H54 (cell line): ENCODE measurements at places on chromosomes 13 and 19.

GRCh38 chr13:105627270-105627669 is 908.2 kb downstream of the EFNB2 start:
- DNase-seq = no peak

DNA sequence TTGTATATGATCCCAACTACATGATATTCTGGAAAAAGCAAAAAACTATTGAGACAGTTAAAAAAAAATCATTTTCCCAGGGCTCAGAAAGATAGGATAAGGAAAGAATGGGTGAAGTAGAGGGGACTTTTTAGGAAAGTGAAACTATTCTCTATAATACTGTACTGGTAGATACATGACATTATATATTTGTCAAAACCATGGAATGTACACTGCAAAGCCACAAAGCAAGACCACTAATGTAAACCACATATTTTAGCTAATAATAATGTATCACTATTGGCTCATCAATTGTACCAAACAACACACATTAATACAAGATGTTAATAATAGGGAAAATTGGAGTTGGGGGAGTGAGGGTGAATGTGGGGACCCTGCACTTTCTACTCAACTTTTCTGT is 182.6 kb downstream of the EFNB2 start:
- DNase-seq = no peak

- DNase-seq = no peak
Measured at GRCh38 chr13:72146816-72147215, 279.8 kb upstream of the DACH1 start.

GRCh38 chr19:36182612-36183244 is 30.5 kb upstream of the COX7A1 start:
- DNase-seq = no peak

- no peak for DNase-seq
Measured at GRCh38 chr13:41231786-41232185, 31.6 kb downstream of the MTRF1 start.

- DNase-seq = no peak
Measured at GRCh38 chr13:95641291-95642027, 3.0 kb downstream of the DZIP1 start.

DNA sequence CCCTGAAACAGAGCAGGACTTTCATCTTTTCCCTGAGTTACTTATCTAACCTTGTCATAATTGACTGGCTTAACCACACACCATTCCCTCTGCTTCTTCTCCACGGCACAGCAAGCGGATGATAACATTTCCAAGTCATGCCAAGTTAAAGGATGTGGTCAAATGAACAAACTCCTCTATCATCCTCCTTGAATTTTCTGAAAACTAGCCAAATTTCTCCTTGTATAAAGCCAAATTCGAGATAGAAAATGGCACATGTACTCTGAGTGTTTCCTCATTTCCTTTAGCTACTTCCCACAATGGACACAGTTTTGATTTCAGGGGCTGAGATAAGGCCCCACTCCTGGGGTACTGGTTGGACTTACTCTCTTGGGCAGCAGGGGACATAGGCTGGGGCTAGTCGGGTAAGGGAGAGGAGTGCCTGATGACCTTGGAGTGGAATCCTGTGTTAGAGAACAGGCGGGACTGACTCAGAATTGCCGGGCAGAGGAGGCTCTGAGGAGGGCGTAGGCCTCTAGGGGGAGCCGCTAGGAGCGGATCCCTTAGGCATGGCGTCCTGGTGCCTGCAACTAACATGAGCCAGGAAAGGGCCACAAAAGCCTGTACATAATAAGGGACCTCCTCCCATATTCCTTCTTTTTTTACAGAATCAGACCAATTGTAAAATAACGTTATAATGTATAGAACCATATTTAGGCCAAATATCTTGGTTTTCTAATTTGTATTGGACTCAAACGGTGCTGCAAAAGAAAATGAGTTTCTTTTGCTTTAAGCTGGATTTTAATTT is 20.3 kb upstream of the TMTC4 start:
- peak; percentile 96 for DNase-seq

GRCh38 chr19:48705431-48705830 is 9.7 kb downstream of the FUT2 start:
- DNase-seq = no peak

DNA sequence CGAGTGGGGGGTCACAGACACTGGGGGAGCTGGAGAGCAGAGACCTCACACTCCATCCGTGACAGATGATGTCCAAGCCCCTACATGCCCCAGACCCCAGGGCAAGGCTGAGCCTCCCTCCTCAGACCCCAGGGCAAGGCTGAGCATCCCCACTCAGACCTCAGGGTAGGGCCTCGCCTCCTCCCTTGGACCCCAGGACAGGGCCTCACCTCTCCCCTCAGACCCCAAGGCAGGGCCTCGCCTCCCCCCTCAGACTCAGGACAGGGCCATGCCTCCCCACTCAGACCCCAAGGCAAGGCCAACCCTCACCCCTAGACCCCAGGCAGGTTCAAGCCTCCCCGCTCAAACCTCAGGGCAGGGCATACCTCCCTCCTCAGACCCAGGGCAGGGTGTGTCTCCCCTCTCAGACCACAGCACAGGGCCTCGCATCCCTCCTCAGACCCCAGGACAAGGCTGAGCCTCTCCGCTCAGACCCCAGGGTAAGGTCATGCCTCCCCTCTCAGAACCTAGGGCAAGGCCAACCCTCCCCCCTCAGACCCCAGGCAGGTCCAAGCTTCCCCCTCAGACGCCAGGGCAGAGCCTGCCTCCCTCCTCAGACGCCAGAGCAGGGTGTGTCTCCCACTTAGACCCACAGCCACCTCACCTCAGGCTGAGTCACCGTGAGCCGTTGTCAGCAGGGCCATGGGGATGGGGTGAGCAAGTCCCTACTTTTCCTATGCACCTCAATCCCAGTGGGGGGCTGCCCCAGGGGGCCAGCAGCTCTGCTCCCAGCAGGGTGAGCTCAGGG is 1.7 kb upstream of the S1PR4 start:
- DNase-seq = peak; percentile 100

DNA sequence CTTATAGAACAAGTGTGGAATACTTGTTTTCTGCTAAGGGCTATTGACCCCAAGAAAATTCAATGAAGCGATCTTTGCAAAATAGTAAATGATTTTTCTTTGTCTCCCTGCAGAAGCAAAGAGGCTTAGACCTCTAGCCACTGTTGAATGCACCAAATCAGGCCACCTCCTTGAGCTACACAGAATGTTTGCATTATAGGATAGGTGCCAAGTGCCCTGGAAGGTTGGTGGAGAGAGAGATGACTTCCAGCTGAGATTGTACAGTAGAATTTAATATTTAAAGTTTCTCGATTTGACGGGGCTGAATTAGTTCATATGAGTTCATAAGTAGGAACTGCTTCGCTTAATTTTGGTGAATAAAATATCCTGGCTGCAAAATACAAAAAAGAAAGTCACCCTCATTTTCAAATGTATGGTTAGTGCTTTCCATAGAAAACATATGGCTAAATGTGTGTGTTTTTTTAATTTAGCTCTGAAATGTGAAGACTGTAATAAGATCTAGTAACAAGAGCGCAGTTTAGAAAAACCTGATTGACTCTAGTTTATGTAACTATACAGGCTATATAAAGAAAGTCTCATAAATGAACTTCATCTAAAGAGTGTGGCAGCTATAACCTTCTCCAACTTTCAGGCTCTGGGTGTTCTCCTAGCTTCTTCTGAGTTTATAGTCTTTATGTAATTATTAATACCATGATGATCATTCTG is 41.6 kb downstream of the LRCH1 start:
- DNase-seq = no peak

DNA sequence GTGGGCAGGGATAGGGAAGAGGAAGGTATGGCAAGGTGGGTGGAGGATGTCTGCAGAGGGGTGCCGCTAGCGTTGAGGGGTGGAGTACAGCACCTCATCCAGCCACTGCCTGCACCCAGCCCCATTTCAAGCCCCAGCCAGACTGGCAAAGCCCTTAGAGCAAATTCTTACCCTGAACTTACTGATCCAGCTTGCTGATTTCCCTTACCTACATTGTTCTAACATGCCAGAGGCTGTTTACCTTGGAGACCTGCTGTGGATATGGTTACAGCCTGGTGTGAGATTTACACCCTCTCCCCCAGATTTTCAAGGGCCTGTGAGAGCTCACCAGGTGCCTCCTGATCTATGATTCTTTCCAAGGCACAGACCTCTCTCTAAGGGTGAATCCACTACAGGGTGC is 86.0 kb downstream of the ZNF726 start:
- no peak for DNase-seq

- DNase-seq = no peak
Measured at GRCh38 chr13:112741185-112741755, 51.4 kb downstream of the ATP11A start.

DNA sequence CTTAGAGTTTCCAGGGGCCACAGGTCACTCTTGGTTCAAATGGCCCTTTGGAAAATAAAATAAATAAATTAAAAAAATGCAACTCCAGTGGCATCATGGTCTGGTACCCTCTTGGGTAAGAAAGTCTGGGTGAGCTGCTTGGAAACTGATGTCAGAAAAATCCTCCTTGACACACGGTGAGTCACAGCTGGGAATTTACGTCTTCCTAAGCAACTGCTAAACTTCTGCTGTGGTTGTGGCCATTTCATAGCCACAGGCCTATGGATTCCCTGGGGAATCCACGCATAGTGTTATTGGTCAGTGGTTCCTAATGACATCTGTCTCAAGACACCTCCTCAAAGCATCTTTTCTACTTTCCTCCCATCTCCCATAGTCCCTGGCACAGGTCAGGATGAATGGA is 220.8 kb downstream of the COG6 start:
- peak; percentile 2 for DNase-seq

- DNase-seq = peak; percentile 87
Measured at GRCh38 chr19:17135001-17135853, 59.6 kb downstream of the MYO9B start.

DNA sequence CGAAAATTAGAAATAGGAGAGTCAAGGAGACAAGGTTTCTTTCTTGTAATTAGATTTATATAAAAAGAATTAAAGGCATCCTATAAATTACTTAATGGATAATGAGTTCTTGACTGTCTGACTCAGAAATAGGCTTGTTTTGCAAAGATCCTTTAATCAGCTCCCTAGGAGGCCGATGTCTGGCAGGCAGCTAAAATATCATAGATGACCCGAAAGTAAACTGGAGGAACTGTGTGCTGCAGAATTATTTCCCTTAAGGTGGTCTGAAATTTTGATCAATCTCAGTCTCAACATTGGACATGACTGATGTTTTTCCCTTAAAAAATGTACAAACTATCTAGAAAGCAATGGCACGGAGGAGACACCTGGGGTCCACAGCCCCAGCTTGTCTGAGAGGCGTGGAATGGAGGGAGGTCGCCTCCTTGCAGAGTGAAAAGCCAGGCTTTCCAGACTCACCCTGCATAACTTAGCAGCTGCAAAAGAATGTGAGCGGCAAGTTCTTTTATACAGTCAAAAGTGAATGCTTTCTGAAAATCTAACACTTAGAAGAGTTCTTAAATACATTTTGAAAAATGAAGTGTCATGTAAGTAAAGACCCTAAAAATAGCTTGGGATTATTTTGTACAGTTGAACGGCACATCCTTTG is 44.8 kb downstream of the MBNL2 start:
- no peak for DNase-seq

- peak; percentile 93 for DNase-seq
Measured at GRCh38 chr19:55283548-55284377, at the start of gene BRSK1. BRSK1 (plus strand) TSS chr19:55283997; CDS start chr19:55284443, 446 bp downstream.

DNA sequence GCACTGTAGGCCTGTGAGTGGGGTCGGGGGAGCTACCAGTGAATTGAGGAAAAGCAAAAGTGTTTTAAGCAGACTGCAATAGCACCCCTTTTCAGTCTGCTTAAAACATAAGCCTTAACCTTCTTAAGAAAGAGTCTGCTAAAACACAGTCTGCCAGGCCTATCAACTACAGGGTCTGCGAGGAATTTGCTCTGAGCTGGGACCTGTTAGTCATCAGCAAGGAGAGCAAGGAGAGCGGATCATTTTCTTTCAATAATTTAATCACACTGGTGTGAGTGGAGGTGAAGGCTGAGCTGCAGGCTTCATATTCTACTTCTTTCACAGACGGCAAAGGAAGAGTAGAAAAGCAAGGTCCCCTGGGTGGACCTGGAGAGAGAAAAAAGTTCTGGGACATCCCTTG is 342.7 kb downstream of the ENOX1 start:
- DNase-seq = no peak

DNA sequence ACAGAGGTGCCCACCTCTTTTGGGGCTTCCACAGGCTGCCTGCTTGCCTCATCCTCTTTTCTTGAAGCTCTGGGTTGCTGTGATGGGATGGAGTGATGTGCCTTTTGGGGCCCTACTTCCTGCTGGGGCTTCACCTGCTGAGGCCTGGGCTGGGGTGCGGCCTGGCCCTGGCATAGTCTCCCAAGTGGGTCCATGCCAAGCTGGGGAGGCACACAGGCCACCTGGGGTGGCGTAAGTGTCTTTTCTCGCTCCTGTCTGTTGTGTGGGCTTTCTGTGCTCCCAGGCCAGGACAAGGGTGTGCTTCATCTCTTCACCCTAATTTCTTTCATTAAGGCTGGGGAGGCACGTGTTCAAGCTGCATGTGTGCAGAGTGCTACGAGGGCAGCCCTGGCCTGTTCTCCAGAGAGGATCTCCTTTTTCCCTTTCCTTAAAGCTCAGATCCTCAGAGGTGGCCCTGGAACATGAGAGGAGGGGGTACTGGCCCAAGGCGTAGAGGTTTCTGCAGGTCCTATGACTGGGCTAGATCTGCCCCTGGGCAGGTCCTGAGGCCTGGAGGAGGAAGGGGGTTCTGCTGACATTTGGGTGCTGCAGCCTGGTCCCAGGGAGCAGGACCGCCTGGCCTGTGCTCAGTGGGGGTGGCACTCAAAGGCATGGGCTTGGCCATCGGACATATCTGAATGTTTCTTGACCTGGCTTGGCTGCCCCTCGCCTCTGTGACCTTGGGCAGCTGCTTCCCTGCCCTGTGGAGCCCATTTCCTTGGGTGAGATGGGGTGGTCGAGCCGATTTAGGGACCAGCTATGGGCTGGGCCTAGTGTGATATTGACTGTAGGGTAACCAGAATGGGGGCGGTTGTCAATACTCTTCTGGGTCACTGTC is 23.7 kb upstream of the RNF17 start:
- no peak for DNase-seq

- DNase-seq = no peak
Measured at GRCh38 chr19:53004242-53004641, 9.5 kb upstream of the ERVV-1 start.

GRCh38 chr19:13004273-13004672 is 9.0 kb downstream of the NFIX start:
- DNase-seq = no peak
